ENCODE measurements at places on chromosomes 1 and 21.

DNA sequence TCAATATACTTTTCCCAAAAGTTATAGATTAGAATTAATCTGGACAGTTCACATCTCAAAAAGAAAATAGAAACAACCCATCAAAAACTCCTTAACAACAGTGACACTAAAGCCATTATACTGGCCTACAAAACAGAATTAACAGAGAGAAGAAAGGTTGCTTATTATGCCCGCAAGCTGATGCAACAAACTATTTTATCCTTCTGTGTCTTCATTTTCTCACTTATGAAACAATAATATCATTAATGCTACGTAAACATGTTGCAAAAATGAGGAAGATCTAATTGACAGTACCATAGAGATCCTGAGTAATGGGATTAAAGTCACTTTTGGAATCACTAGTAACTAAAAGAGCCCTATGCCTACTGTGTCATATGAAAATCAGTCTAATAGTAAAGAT, 32.6 kb downstream of the LPGAT1 start:
- DNase-seq: no peak

DNA sequence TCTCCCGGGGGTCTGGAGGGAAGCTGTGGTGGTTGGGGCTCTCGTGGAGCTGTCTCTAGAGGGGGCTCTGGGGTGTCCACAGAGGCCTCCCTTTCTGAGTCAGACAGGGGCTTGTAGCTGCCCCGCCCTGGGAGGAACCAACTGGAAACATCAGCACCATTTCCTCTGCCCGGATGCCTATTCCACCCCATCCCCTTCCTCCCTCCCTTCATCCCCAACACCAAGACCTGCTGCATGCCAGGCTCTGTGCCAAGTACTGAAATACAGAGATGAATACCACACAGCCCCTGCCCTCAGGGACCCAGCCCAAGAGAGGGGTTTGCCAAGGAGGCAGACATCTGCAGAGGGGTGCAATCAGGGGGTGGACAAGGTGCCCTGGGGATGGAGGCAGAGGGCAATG, 125.6 kb upstream of the ADAR start:
- DNase-seq: no peak

DNA sequence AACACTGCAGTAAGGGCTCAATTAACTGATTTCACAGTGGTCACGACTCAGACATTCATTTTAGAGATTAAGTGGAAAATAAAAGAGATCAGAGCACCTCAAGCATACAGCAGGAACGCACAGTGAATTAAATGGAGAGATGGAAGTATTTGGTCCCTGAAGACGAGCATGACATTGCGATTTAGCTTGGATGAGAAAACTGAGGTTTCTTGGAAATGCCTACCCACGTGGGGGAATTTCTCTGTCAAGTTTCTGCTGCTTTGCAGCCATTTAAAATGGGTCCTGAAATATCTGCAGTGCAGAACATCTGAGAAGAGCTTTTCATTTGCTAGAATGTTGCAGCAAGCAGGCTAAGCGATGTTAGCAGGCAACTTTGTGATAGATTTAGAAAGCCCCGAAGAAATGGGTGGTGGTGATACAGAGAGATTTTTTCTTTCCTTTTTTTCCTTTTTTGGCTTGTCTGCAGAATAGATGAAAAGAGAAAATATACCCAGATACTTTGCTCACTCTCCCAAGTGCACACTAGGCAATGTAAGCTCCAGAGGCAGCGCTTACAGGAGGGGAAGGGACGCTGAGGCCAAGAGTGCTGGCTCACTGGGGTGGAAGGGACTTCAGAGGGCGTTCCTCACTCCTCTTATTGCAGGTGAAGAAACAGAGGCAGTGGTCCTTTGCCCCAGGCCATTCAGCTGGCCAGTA, 258.0 kb downstream of the KCNJ6 start:
- no peak for DNase-seq

- no peak for DNase-seq
Observed at GRCh38 chr1:216081445-216081844, 341.8 kb downstream of the USH2A start.
